A549 (cell line): ENCODE measurements at places on chromosomes 3 and 15.

GRCh38 chr3:41216993-41217392 lies 17.7 kb downstream of the CTNNB1 start:
- DNase-seq = no peak

DNA sequence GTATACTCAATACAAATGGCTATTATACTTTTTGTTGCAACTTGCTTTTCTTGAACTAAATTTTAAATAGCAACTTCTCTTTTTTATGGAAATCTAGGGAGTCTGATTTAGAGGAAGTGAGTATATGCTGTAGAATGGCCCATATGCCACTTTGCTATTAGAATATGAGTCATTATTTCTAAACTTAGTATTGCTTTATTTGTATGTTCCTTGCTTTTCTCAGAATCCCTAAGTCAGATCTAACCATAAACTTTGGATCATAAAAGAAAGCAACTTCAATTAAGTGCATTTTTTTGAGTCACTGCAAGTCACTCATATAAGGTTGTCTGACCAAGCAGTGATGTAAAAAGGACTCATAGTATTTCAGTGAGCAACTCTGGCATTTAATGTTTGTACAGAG lies 17.5 kb upstream of the SPTSSB start:
- DNase-seq = no peak

DNA sequence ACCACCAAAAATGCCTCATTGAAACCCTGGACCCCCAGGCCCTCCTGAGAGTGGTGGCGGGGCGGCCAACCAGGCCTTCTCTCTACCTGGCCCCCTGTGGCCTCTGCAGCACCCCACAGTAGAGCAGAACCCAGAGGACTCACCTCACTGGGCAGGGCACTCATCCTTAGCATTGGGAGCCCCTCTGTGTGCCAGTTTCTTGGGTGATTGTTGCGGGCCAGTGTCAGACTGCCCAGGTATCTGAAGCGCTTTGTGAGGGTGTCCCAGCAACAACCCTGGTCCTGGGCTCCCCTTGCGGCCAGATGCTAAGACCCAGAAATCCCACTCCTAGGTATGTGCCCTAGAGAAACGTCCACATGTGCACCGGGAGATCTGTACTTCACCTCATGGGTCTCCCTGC lies 20.7 kb upstream of the MRPS22 start:
- no peak for DNase-seq

DNA sequence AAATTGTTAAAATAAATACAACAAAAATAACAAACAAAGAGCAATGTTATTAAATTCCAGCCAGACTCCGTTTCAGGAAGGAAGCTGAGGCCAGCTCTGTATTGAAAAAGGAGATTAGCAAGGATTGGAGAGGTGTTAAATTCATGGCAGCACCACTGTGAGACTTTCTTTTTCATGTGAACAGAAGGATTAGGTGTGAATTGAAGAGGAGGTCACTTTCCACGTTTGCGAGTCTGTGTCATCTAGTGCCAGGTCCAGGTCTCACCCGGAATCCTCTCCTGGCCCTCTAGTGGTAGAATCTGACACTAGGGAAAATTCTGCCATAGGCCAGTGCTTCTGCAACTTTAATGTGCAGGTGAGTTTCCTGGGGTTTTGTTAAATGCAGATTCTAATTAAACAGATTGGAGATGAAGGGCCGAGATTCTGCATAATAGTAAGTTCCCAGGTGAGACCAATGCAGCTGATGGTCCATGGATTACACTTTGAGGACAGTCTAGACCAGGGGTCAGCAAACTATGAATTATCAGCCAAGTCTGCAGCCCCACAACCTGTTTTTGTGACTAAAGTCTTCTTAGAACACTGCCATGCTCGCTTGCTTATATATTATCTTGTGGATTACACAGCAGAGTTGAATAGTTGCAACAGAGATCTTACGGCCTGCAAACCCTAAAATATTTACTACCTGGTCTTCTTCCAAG lies 9.2 kb upstream of the SLC6A1 start:
- peak; percentile 87 for DNase-seq

DNA sequence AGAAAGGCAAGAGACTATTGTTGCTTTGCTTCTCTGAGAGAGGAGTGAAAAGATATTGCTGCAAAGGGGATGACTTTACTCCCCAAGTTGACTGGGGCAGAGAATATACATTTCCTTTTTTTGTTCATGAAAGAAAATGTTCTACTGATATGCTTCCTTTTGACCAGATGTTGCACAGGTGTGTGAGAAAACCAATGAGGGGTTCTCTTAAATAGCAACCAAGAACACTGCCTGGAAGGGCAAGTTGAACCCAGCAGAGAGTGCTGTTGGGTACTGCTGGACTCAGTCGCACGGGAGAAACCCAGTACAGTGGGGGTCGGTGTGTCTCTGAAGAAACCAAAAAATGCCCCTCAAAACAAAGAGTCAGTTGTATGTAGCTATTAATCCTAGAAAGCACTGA lies 101.2 kb downstream of the CHST2 start:
- no peak for DNase-seq

DNA sequence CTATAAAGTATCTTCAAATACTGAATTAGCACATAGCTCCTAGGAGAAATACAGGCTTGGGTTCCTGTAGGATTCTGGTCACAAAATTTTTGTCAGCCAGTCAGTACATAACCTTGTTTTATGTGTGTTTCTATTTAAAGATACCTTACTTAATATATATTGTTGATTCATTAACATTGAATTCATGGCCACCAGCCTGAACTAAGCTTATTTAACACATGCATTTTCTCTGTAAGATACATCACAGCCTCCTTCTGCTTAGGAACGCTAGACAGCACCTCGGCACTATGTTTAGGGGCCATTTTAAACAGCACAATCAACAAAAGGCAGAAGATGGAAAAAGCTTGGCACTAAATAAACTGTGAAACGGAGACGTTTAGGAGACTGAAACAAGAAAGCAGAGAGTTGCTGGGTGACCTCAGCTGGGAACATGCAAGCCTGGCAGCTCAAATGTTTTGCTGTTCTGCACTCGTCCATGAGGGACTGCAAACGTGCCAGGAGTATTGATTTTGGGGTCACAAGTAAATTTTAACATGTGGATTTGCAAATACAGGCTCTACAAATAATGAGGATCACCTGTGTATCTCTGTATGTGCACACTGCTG lies 432.2 kb upstream of the TPM1 start:
- DNase-seq = no peak

GRCh38 chr3:182837855-182838454 lies 44.7 kb downstream of the ATP11B start:
- peak; percentile 9 for DNase-seq

DNA sequence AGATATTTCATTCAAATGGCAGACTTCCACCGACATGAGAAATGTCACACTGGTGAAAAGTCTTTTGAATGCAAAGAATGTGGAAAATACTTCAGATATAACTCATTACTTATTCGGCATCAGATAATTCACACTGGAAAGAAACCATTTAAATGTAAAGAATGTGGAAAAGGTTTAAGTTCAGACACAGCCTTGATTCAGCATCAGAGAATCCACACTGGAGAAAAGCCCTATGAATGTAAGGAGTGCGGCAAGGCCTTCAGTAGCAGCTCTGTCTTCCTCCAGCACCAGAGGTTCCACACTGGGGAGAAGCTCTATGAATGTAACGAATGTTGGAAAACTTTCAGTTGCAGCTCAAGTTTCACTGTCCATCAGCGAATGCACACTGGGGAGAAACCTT lies 8.6 kb upstream of the ZNF621 start:
- no peak for DNase-seq
